CD14-positive monocyte (primary cell): ENCODE measurements at places on chromosomes 7 and 10.

DNA sequence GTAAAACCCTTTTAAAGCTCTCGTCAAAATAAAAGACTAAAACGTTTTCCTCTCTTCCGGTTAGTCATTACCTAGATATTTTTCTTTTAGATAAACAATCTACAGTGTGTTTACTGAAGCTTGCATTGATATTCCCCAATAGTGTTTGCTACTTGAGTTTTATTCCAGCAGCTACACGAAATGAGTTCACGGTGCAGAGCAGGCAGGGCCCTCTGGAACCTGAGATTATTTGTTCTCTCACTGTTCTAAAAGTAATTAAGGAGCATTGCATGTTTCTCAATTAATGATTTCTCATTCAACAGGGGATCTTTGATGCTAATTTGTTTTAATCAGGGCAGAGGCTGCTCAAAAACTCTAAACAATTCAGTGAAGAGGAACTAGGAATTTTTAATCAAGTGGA is 319.7 kb downstream of the GFRA1 start:
- no peak for DNase-seq

DNA sequence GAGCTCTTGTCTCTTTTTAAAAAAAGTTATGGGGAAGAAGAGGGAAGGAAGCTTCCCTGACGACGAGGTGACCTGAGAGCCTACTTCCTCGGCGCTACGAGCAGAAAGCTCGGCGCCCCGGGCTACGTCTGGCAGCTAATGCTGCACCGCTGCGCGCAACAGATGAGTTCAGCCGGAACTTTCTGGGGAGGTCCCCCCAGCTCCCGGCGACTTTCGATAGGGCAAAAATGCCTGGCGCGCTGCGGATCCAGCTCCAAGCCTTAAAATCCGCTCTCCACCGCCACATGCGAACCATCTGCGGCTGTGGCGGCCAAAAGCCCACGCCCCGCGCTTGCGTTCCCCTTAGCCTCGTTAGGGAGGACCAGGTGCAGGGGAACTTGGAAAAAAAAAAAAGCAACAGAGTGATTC is 621 bp downstream of the P4HA1 start:
- peak; percentile 40 for DNase-seq

DNA sequence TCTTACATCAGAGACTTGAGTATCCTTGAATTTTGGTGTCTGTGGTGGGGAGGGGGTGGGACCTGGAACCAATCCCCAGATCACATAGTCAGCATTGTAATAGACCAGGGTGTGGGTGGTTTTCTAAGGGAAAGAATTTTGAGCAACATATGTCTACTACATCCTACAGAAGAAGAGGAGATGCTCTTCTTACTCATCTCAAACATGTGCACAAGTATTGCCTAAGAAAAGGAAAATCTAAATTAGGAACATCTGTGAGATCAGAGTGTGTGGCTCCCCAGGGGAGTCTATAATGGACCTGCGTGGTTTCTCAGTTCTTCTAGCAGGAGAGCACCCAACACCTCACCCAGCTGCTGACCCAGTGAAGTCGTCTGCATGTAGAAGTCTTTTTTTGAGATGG is 148.8 kb downstream of the CCDC3 start:
- no peak for DNase-seq

GRCh38 chr7:65509368-65510186 is 135.9 kb downstream of the ZNF92 start:
- DNase-seq = no peak

- DNase-seq = no peak
Observed at GRCh38 chr7:99833289-99833877, 5.6 kb downstream of the CYP3A43 start.

DNA sequence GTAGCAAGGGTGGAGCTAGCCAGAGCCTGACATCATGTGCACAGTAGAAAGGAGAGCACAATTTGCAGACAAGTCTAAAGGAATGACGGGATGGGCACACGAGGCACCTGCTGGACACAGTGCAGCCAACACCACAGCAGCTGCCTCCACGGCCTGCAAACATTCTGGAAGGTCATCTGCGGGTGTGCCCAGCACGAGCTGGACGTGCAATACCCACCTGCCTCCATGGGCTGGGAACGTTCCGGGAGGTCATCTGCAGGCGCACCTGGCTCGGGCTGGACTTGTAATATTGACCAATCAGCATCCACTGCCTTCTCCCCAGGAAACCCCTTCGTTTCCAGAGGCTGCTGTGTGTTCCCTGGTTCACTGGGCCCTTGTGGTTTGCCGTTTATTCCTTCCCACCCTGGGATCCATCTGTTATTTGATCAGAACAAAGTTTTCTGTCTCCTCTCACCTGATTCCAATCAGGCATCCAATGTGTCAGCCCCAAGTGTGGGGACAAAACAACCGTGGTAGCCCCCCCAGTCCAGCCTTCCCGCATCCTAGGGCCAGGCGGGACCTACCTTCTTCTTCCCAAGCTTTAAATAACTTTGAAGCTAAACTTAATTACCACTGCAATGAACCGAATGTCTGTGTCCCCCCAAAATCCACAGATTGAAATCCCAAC is 243.4 kb upstream of the PPP2R2D start:
- DNase-seq = no peak

DNA sequence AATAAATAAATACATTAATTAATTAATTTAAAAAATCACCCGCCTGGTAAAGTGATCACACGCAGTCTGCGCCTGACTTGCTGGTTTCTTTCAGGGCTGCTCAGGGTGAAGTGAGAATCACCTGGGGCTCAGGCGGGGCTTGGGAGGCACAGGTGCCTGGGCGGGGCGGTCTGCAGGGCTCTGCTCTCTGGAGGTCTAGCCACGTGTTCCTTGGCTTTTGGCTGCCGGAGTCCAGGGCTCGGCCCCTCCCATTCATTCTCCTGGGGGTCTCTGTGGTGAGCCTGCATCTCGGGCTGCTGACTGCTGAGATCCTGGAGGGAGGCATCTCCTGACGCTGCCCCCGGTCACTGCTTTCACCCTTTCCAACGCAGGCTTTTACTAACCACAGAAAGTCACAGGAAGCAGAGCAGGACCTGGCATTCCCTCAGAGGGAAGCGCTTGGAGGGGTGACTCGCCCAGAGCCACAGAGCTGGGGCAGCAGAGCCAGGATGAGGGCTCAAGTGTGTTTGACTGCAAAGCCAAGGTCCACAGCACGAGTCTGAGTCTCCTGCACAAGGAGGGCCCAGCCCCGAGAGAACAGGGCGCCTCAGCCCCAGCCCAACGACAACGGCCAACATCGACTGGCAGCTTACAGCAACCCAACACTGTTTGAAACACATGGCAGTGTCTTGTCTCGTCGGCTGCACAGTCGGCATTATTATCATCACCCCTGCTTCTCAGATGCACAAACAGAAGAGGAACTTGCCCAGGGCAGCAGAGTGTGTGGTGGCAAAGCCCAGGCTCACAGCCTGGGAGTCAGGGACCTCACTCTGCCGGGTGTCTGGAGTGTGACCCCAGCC is 22.4 kb upstream of the MNX1 start:
- DNase-seq = no peak

DNA sequence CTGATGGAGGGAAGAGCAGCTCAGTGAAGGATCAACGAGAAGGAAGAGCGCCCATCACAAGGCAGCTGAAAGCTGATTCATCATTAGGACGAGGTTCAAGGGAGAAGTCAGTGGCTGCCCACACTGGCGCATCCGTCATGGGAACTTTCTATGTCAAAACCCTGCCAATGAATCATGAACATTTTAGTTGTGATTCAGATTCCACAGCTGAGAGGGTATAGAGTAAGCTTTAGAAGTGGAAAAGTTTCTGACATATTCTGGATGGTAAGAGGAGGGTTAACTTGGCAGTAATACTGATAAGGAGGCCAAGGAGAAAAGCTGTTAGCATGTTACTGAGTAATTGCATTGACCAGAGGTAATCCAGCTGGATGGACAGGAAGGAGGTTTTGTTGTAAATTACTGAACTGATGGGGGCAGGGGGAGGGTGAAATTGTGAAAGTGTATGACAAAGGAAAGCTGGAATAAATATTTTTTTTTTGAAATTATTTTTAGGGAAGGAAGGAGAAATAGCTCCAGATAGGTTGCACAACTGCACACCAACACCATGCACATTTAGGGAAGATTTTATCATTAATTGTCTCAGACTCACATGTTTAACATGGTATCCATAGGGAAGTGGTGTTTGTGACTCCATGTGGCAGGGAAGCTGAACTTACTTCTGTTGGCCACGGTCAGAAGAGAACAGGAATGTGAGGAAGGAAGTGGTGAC is 78.3 kb upstream of the NRP1 start:
- peak; percentile 54 for DNase-seq

- no peak for DNase-seq
Observed at GRCh38 chr10:90920986-90921666, at the start of gene ANKRD1. ANKRD1 (minus strand) TSS chr10:90921087; CDS start chr10:90921027, 60 bp downstream.

- DNase-seq = no peak
Observed at GRCh38 chr10:29535012-29535777, 99.6 kb downstream of the SVIL start.

DNA sequence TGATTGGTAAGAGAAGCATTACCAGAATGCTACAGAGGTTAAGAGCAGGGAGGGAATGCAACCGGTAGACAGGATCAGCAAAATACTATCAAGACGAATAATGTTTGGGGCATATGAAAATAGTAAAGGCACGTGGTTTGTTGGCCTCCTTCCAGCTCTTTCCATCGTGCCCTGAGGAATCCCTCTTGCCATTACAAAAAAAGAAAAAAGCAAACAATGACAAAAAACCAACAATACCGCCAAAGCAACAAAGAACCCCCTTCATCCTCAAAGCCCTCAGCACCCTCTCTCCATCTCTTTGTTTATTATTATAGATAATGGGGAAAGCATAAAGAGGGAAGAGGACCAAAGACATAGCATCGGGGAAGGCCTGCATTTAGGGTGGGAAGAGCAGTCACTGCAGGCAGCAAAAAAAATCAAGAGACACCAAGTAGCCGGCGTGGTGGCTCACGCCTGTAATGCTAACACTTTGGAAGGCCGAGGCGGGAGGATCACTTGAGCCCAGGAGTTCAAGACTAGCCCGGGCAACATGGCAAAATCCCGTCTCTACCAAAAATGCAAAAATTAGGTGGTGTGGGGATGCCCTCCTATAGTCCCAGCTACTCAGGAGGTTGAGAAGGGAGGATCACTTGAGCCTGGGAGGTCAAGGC is 78.0 kb downstream of the HIP1 start:
- DNase-seq = no peak

- DNase-seq = no peak
Observed at GRCh38 chr7:28176174-28176573, 4.4 kb downstream of the JAZF1 start.

- peak; percentile 80 for DNase-seq
Observed at GRCh38 chr7:22697876-22698606, 29.0 kb upstream of the IL6 start.

DNA sequence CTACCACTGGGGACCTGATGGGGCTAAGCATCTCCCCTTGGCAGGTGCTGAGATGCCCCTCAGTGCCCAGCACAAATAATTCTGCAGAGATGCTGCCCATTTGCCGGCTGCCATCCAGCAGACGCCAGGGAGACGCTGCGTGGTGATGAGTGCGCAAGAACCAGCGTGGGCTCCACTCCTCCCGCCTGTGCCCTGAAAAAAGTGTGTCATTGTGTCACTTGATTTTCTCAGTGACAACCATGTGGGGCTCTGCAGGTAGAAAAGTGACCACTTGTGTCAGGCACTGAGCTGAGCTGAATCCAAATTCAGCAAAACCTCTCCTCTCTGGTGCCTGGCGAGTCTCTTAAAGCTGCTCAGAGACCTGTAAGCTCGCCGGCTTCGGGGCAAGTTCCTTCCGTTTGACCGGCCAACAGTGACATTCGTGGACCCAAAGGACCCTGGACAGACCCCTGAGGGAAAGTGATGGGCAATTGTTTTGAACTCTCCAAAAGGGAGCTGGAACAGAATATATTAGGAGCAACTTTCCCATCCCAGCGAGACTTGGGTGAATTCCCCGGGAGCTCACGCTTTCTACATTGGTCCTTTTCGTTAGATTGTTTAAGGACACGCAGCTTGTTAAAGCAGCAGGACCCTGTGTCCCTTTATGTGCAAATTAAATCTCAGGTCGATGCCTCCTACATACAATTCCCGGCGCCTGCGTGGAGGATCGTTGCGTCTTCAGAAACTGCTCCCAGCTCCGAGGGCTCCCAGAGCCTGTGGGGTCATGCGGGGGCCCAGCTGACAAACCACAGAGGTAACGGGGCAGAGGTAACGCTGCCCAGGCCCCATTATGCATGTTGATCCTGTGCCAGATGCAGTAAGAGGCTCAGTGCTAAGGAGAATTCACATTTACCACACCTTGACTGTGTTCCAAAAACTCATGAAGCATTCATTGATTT is 332.7 kb downstream of the ADARB2 start:
- no peak for DNase-seq

- no peak for DNase-seq
Observed at GRCh38 chr7:130346177-130346905, 1.7 kb downstream of the CPA5 start.

DNA sequence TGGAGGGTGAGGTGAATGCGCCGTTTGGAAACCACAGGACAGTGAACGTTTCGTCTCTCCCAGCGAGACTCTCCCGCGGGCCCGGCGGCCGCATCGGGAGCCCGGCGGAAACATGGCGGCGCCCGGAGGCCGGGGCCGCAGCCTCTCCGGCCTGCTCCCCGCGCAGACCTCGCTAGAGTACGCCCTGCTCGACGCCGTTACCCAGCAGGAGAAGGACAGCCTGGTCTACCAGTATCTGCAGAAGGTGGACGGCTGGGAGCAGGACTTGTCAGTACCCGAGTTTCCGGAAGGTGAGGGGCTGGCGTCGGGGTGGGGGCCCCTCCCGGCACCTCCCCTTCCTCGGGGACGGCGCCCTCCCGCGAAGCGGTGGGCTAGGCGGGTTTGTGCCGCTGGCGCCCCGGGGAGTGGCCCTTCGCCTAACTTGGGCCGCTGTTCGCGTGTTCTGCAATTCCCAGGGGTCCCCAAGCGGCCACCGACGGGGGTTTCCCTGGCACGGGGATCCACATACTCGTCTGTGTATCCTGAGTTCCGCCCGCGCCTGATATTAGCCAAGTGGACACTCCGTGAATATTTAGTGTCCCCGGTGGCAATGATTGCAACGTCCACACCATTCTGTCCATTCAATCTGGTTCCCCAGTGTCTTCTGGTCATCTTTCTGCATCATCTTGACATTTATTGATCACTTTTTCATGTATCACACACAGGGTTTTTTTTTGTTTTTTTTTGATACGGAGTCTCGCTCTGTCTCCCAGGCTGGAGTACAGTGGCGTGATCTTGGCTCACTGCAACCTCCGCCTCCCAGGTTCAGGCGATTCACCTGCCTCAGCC is 514 bp downstream of the NHLRC2 start:
- peak; percentile 46 for DNase-seq

GRCh38 chr7:27923642-27923980 is 183.6 kb downstream of the TAX1BP1 start:
- DNase-seq = no peak

DNA sequence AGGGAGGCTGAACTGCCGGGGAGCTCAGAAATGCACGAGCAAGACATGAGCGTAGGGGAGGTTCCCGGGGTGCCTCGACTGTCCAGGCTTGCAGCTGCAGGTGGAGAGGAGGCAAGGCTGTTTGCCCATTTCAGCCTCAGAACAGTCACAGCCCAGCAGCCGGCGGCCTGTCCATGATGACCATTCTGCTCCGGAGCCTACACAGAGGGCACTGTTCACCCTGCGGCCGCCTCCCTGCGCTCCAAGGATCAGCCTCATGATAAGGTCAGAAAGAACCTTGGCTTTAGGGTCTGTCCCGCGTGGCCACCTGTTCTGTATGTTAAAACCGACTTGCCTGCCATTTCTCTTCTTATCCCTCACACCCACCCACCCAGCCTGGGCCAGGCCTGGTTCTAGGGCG is 21.9 kb upstream of the CFAP46 start:
- DNase-seq = no peak

GRCh38 chr10:101601541-101601940 is 13.4 kb downstream of the DPCD start:
- DNase-seq = no peak
